Renal cortex interstitium (tissue), 15 donors: ENCODE measurements at places on chromosomes 5 and 9. TPM values are rescaled to one million over a fixed set of nuclear protein-coding genes. Genes with fewer than 3 reads are reported as not detected.

The GRHPR gene
- 135 TPM for polyA plus RNA-seq

The OR1J2 gene
- polyA plus RNA-seq: not detected

DNA sequence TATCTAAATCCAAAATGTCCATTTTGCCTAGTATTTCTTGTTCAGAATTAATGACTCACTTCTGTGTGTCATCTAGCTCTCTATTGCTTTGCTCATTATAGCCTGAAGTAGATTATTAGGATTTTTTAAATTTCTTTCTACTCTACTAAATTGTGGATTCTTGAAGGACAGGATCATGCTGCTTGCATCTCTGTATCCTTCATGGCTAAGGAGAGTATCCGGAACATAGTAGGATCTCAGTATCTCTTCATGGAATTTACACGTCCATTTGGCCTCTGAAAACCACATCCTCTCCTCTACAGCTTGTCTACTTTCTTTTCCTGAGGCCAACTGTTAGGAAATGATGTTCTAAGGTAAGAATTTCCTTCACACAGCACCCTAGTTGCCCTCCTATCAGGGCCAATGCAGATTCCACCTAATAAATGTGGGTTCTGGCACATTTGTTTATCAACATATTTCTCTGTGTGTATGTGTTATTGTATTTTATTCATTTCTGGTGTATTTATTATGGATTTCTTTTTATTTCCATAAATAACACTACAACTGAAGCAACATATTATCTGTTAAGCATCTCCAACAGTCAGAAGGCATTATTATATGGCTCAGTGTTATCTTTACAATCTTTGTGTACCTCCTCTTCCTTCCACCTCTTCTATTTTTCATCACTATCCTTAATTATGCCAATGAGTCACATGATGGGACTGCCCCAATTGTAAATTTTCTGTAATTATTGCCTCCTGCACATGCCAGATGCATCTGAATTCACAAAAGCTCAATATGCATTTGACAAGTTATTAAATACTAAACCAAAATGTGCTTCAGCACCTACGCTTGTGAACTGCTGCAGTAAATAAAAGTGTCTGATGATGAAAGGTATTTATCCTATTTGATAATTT, 557.8 kb upstream of the TLE4 start:
- DNase-seq: no peak

DNA sequence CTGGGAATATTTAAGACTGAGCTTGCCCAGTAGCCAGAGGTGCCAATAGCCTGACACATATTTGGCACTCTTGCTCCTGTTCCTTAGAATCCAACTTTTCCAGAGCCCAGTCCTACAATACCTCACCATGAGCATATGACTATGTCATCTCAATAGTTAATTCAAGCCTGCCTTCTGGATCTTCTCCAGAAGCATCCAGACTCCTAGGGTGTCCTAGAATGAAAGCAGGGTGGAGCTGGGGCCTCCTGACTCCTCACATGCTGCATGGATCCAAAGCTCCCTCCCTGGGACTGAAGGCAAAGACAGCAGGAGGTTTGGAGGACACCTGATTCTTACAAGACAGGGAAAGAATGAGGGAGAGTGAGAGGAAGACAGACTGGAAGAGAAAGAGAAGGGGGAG, 37.9 kb downstream of the SH3TC2 start:
- no peak for DNase-seq

DNA sequence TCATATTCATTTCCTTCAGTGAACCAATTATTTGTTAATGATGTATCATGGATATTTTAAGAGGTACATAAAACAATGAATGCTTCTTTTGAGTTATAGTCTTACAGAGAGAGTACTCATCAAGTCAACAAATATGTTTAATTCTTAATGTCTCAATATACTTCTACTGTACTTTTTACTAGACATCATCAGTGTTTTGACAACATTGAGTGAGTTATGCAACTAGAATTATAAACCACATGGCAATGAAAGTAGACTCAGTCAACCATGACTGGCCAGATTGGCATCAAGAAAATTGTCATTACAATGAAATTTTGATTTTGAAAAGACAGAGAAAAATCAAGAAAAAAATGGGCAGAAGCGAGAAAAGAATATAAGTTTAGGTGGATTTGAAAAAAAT, 1248.1 kb upstream of the CDH18 start:
- no peak for DNase-seq

The ASB6 gene
- 15.4 TPM for polyA plus RNA-seq

DNA sequence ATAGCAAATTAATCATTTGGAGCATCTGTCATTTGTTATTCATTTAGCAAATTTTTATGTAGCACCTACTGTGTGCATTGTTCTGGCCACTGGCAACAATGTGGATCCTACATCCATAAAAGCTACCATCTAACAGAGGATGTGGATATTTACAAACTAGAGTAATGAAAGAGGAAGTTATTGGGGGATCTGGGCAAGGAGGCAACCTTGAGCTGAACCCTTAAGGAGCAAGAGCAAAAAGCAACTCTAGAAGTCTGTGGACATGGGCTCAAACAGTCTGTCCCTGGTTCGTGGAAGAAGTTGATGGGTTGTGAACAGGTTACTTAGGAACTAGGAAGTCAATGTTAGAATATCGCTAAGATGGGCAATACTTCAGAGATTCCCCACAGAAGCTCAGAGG, 259.9 kb downstream of the SYK start:
- DNase-seq: no peak

The LCP2 gene
- 3.3 TPM for polyA plus RNA-seq

The RANBP3L gene
- polyA plus RNA-seq: 8.7 TPM

DNA sequence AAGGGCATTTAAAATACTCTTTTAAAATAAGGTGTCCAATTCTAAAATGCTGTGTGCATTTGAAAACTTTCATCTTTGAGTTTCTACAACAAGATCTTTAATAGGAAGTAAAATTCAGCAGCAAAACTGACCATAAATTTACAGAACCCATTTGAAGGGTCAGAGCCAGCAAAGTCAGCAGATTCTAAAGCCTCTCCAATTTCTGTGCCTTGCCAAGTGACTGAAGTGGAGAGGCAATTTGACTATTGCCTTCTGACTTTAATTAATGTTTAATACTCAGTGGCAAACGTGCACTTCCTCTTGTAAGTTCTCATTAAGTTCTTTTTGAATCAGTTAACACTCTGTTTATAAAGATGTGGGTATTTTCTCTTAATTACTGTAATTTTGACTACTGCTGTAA, 155.2 kb downstream of the BAAT start:
- no peak for DNase-seq

The PCDHA9 gene
- 0.05 TPM for polyA plus RNA-seq

- DNase-seq: no peak
These were observed 3.0 kb upstream of the HNRNPAB start for GRCh38 chr5:178201221-178201926.

DNA sequence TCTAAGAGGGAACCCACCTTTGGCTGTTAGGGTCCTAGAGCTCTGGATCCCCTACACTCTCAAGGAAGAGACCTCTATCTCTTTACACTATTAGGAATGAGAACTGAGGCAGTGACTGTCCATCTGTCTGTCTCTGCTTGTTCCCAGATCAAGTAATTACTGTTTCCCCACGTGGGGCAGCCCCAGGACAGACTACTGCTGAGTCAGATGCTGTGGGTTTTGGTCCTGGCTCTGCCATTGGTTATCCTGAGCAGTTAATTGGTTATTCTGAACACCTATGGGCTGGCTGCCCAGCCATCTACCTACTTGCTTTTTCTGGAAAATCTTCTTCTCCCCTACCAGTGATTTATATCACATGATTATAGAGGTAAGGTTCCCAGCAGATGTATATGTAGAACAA, 33.3 kb downstream of the FBXO10 start:
- no peak for DNase-seq

The TSSK1B gene
- not detected for polyA plus RNA-seq

The CTXN3 gene
- 0.09 TPM for polyA plus RNA-seq
